HuH-7 (cell line): ENCODE measurements at places on chromosomes 11 and 22.

- DNase-seq = no peak
Measured at GRCh38 chr11:47989779-47990178, 9.4 kb downstream of the PTPRJ start.

- no peak for DNase-seq
Measured at GRCh38 chr11:71210861-71211260, 41.5 kb downstream of the SHANK2 start.

DNA sequence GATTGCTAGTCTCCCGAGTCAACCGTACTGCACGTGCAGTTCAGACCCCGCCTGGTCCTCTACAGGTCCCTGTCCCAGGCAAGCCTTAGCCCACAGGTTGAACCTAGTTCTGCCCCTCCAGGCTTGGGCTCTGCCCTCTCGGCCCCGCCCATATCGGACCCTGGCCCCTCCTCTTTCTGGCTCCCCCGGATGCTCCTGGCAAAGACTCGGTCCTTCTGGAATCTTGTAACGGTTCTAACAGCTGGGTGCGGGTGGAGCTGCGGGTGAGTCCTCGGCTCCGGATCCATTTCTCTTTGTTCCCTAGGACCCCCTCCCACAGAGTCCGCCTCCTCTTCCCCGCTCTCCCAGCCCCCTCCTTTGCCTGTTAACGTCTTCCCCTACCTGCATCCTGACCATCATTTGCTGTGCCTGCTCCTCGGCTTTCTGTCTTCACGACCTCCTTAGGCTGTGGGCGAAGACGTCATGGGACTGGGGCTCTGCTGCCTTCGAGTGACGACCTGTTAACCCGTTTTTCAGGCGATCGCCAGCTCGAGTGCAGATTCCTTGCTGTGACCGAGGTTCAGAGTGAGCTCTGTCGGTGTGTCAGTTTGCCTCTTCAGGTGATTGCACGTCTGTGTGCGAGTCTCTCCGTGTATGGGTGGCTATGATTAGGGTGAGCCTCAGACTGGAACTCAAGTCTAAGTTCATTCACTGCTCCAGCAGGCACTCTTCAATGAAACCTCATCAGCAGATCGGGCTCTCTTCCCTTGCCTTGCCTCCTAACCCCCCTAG is at the start of gene DNHD1:
TSS of gene DNHD1 (plus strand) at position 212 of the 771 bp plus-strand sequence. CDS start 936 bp downstream, outside the sequence.
- no peak for DNase-seq

DNA sequence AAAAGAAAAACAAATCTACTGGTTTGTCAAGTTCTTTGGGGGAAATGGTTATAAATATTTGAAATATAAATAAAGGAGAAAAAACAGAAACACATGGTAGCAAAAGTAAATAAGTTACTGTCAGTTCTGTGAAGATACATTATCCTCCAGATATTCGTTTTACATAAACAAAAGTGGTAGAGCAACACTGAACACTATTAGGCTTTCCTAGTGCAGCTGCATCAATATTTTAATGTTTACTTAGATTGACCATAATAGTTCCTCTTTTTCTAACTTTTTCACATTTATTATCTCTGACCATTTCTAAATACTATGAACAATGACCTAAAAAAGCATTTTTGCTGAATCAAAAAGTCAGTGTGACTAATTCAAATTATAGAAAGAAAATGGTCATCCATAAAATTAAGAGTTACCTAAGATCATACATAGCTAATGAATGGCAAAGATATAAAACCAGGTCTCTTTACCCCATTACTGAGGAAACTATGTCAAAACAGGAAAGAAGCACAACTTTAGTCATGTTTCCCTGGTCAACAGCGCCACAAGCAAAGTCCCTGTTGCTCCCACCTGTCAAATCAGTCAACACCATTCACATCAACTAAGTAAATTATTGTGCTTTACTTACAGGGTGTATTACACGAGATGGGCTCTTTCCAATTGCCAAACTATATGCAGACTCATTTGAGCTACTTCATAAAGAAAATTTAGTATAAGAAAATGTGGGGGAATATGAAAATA is 38.5 kb downstream of the SBF2 start:
- DNase-seq = no peak
